Neural progenitor cell (in vitro differentiated cells): ENCODE measurements at places on chromosomes 13 and 19.

GRCh38 chr13:42547612-42548011 is 26.3 kb upstream of the TNFSF11 start:
- no peak for DNase-seq

- no peak for DNase-seq
These were observed 397.4 kb downstream of the FOXO1 start for GRCh38 chr13:40269086-40269485.

GRCh38 chr13:49220856-49221589 is 885 bp downstream of the MLNR start:
- DNase-seq = peak; percentile 61

DNA sequence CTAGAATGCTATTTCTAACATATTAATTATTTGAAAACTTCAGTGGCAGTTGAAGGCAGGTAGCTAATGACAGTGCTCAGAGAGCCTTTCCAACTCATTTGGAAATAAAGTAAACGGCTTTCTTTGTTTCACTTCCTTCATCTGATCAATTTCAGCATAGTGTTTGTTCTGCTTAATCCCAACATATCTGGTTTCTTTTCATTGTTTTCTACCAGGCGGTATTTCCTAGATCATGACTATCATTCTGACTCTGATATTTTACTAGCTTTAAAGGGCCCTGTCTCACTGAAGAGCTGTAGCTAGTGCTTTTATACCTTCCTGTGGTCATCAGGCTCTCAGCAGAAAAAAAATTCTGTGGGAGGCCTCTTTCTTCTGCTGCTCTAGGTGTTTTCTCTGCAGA is 178.6 kb downstream of the RBM26 start:
- no peak for DNase-seq

DNA sequence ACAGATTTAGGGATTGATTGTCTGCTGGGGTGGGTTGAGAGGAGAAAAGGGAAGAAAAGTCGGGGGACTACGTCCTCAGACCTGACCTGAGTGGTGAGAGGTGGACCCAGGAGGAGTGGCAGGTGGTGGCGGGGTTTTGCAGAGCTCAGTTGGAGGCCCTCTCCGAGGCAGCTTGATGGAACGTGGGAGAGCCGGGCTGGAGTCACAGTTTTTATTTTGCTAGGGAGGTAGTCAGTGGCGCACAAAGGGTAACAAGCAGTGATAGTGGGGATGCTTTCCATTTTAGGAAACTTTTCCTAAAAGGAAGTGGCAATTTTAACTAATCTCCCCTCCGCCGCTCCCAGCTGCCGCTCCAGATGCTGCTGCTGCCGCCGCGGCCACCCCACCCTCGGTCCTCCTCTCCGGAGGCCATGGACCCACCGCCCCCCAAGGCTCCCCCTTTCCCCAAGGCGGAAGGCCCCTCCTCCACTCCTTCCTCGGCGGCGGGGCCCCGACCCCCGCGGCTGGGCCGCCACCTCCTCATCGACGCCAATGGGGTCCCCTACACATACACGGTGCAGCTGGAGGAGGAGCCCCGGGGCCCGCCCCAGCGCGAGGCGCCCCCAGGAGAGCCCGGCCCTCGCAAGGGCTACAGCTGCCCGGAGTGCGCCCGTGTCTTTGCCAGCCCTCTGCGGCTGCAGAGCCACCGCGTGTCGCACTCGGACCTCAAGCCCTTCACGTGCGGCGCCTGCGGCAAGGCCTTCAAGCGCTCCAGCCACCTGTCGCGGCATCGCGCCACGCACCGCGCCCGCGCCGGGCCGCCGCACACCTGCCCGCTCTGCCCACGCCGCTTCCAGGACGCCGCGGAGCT is 1.1 kb upstream of the ZNF581 start:
- DNase-seq = peak; percentile 57

DNA sequence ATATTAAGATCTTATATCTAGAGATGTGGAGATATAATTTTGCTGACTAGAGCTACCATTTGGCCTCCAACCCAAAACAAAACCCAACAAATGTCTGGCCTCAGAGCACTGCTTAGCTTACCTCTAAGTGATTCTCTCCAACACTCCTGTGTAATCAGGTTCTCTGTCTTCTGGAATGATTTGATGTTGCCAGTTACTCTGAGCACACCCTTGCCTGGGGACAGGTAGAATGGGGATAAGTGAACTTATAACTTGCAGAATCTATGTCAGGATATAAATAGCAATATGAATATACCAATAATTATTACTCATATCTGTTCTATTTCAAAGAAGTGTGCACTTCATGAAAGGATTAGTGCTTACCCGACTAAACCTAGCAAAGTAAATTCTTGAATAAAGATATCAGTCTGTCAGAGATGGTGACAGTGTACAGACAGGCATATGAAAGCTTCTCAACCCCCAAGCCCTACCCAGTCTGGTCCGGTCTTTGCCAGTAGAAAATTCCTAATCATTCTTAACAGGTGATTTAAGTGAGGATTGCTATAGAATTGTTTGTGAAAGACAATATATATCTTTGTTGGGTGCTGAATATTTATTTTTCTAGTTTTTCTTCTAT is 33.0 kb downstream of the ZAR1L start:
- no peak for DNase-seq

- DNase-seq = no peak
These were observed 26.9 kb downstream of the UFM1 start for GRCh38 chr13:38376546-38376945.

- no peak for DNase-seq
These were observed 87.3 kb upstream of the ABCC4 start for GRCh38 chr13:95388420-95389079.

GRCh38 chr19:56112313-56112709 is 8.8 kb downstream of the ZNF787 start:
- DNase-seq = no peak

- peak; percentile 78 for DNase-seq
These were observed 1.7 kb upstream of the SERTAD3 start for GRCh38 chr19:40445780-40446262.

DNA sequence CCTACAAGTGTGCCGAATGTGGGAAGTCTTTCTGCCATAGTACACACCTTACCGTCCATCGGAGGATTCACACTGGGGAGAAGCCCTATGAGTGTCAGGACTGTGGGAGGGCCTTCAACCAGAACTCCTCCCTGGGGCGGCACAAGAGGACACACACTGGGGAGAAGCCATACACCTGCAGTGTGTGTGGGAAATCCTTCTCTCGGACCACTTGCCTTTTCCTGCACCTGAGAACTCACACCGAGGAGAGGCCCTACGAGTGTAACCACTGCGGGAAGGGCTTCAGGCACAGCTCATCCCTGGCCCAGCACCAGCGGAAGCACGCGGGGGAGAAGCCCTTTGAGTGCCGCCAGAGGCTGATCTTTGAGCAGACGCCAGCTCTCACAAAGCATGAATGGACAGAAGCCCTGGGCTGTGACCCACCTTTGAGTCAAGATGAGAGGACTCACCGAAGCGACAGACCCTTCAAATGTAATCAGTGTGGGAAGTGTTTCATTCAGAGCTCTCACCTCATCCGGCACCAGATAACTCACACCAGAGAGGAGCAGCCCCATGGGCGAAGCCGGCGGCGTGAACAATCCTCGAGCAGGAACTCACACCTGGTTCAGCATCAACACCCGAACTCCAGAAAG is 10.3 kb upstream of the ERVK3-1 start:
- no peak for DNase-seq

DNA sequence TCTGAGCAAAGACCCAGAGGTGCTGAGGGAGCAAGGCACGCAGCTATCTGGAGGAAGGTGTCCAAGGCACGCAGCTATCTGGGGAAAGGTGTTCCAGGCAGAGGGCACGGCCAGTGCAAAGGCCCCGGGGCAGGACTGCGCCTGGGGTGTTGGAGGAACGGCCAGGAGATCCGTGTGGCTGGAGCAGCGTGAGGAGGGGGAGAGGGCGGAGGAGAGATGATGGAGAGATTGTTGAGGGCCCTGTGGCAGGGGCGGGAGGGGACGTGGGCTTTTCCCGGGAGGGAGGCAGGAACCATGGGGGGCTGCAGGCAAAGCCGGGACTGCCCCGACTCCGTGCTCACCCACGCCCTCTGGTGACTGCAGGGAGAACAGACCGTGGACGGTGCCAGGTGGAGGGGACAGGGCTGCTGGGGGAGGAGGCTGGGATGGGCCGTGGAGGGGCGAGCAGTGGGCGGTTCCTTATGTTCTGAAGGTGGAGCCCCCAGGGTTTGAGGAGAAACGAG is 13.3 kb upstream of the MISP start:
- DNase-seq = peak; percentile 63

- DNase-seq = no peak
These were observed 553.1 kb downstream of the IRS2 start for GRCh38 chr13:109233293-109233692.

DNA sequence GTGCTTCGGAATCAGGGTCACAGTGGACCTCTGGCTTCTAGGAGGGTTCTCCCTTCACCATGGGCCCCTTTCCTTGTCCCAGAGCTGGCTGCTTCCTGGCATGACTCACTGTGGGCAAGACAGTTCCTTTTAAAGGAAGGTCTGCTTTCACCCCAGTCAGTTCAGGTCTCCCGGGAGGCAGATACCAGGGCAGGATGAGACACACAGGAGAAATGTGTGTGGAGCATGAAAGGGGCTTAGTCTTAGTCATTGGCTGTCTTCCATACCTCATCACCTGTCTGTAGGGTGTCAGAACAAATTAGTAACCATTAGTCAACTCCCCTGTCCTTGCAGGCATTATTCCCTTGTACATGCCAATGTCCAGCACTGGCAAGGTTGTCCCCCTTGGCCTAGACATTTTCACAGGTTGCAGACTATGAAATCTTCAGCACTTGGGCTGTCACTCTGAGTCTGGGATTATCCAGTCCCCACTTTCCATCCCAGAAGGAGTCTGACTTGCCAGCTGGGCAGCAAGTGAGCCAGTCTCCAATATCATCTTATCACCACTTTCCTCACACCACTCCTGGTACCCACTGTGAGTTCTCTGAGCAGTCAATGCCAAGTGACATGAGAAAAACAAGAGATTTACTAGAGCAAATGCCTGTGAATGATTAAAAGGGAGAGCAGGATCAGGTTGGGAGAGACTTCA is 76.8 kb upstream of the MEDAG start:
- no peak for DNase-seq

GRCh38 chr19:42524943-42525342 is 3.3 kb downstream of the CEACAM1 start:
- no peak for DNase-seq

- DNase-seq = no peak
These were observed 192.9 kb downstream of the DIAPH3 start for GRCh38 chr13:59970847-59971246.

- no peak for DNase-seq
These were observed 5.7 kb upstream of the CDKN2D start for GRCh38 chr19:10574462-10574861.

GRCh38 chr19:6374711-6375410 is 872 bp downstream of the PSPN start:
- DNase-seq = no peak

DNA sequence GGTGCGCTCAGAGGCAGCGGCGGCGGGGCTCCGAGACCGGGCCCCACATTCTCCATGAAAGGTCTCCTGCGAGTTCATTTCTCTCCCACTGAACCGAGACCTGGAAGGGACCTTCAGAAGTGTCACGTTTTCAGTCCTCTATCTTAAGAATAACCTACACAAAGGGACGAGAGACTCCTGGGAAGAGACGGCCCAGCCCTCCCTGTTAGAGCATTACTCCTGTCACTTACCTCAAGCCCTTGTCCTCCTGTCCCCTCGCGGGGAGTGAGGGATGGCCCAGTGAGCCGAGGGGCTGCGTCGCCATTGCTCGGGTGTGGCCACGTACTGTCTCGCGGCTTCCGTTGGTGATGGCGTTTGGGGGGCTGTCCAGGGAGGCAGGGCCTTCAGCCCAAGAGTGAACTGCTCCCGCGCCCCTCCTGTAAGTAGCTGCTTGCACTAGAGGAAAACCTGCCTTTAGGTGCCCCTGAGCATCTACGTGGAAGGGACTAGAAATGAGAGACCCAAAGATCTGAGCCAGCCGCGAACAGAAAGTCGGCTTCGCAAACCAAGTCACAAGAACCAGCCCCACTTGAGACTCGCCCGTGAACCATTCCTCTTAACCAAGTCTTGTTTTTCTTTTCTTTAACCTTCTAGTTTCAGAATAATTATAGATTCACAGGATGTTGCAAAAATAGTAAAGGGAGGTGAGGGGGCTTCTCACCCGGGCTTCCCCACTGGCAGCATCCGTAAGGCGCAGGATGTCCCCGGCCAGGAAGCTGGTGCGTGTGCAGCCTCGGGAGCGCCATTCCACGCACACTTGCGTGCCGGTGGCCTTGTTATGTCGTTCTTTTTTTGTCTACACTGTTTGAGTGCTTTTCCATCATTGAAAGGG is 21.1 kb upstream of the NDUFS7 start:
- no peak for DNase-seq

DNA sequence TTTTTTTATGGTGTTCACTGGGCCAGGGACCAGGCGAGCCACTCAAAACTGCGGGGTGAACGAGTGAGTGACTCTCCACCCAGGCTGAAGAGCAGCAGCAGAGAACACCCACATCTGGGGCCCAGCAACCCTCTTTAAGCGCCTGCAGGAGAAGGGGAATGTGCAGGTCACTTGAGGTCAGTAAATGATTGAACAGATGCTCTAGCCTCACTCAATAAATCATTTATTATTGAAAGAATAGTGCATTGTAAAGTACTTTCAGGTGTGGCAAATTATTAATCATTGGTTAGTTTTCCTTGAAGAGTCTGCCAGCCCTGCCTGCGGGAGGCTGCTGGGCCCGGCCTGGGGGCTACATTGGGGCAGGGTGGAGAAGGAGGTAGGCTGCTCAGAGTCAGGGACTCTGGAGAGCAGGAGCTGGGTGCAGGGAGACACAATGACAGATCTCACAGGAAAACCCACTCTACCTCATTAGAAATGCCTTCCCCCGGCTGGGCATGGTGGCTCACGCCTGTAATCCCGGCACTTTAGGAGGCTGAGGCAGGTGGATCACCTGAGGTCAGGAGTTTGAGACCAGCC is 42.5 kb downstream of the ABCC4 start:
- DNase-seq = no peak

DNA sequence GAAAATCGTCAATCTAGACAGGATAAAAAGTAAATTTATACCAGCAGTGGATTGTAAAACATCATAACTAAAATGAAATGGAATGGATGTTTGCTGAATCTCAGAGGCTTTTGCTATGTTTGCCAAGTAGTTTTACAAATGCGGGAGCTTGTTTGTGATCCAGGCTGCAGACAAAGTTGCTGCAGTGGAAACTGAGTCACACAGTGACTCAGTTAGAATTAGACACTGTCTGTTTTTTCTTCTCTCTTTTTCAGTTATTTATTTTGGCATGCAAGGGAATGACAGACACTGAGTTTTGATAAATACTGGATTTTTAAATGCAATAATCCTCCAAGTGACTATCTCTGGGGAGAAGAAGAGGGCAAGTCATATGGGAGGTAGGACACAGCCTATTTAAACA is 4.6 kb upstream of the PNMA8A start:
- DNase-seq = no peak

GRCh38 chr19:28422046-28422445 is 790.9 kb downstream of the UQCRFS1 start:
- DNase-seq = no peak

- DNase-seq = no peak
These were observed 24.4 kb downstream of the UBAC2 start for GRCh38 chr13:99225078-99225477.

GRCh38 chr19:1287354-1288225 is 1.9 kb downstream of the EFNA2 start:
- peak; percentile 36 for DNase-seq

GRCh38 chr13:105670179-105670990 is 865.1 kb downstream of the EFNB2 start:
- no peak for DNase-seq

- no peak for DNase-seq
These were observed 5.8 kb downstream of the ZNF175 start for GRCh38 chr19:51576850-51577249.
